ENCODE measurements at places on chromosomes 5 and 9.

GRCh38 chr5:32419791-32420190, 24.7 kb downstream of the ZFR start:
- peak; percentile 49 for DNase-seq

- no peak for DNase-seq
These were observed 7.0 kb upstream of the GRIA1 start for GRCh38 chr5:153483482-153483881.

DNA sequence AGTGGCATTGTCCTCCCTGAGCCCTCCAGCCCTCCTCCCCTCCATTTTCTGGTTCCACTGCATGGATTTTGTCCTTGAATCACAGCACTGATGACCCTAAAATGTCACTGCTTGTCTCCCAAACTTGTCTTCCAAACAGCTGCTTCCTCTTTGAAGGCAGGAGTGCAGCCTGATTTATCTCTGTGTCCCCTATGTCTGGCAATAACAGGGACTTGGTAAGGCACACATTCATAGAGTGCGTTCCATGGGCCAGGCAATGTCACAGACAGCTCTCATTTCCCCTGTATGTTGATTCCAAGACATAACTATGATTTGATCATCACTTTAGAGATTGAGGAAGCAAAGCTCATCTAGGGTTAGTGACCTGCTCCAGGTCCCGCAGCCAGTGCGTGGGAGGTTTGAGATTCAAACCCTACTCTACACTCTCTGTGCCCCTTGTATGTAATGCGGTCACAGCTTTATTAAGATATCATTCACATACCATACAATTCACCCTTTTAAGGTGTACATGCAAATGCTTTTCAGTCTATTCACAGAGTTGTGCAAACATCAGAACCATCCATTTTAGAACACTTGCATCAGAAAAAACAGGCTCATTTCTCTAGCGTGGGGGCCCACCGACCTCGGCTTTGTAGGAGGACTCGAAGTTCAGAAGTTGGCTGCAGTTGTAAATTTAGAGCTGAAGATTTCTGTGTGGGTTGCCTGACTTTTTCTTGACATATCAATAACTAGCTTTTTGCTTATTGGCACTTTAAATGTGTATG, 28.4 kb upstream of the BOD1 start:
- no peak for DNase-seq

GRCh38 chr5:125696762-125697161, 726.4 kb upstream of the GRAMD2B start:
- peak; percentile 75 for DNase-seq

DNA sequence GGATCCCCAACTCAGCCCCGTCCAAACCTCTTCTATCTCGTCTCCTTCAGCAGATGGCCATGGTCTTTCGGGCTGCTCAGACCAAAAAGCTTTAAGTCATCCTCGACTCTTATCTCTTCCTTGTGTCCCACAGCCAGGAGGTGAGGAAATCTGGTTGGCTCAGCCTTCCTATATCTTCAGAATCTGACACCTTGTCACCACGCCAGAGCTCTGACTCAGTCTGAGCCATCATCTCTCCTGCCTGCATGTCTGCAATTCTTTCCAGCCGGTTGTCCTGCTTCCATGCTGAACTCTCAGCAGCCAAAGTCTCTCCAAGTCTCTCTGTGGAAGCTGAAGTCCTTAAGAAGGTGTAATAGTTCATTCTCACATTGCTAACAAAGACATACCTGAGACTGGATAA, 419.3 kb upstream of the ADAMTS16 start:
- no peak for DNase-seq

Data from skeletal muscle cell (primary cell).